ENCODE measurements at places on chromosomes 16 and 17. TPM values are rescaled to one million over a fixed set of nuclear protein-coding genes. Genes with fewer than 3 reads are reported as not detected.

DNA sequence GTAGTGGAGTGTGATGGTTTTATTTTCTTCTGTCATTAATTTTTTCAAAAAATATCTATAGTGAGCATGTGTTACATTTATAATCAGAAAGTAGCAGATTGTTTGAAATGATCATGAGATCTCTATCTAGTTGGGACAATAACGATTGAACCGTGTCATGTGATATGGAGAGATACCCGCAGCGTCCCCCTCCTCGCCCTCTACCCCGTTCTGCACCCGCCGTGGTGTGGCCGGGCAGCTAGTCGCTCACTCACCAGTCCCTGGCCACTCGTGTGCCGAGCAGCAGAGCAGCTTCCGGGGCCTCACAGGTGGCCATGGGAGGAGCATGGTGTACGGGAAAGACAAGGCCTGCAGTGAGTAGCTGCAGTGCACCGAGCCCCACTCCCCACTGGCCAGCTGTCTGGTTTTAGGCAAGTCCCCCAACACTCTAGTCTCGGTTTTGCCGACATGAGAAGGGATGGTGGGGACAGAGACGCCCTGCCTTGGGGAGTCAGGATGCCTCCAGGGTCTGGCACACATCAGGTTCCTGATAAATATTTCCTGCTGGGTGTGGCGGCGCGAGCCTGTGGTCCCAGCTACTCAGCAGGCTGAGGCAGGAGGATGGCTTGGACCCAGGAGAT is 15.3 kb downstream of the MLYCD start:
- no peak for DNase-seq

- DNase-seq: no peak
Observed at GRCh38 chr17:47785538-47786123, 36.0 kb downstream of the OSBPL7 start.

DNA sequence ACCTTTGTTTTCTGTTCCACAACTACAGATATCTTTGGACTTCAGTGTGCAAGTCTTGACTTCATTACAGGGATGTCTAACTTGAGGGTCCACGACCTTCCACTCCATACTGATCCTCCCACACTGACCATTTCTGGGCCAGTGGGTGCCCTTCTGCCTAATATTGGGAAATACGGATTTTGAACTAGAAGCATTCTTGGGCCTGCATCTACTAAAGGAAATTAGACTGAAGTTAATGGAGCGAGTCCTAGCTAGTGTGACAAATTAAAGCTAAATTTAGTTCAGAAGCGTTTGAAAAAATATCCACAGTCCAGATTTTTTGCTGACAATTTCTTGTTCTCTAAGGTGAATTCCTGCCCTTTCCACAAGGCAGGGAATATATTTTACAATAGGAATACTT is 9.9 kb upstream of the TMIGD1 start:
- no peak for DNase-seq

- no peak for DNase-seq
Observed at GRCh38 chr16:89392881-89393737, 97.3 kb downstream of the ANKRD11 start.

The ITGAL gene
- 259 TPM for total RNA-seq

- DNase-seq: no peak
Observed at GRCh38 chr16:6499413-6499812, 833.2 kb upstream of the RBFOX1 start.

DNA sequence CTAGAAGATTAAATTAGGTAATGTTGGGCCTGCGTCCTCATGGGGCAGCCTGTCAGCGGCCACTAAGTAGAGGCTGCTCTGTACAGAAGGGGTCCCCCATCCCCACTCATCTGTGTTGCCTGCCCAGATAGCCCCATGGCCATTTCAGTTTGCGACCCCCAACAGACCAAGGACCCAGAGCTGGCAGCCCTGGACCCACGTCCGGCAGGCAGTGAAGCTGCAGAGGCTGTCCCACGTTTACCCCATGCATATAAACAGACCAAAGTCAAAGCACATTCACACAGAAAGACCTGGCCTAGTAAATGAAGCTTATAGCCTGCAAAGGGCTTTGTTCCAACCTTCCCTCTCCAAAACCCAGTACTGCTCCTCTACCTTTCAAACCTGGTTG is 4.6 kb downstream of the PDF start:
- no peak for DNase-seq

- DNase-seq: no peak
Observed at GRCh38 chr16:87603684-87604633, 1.7 kb downstream of the JPH3 start.

GRCh38 chr16:27726621-27727261 is 176.8 kb downstream of the KATNIP start:
- no peak for DNase-seq

DNA sequence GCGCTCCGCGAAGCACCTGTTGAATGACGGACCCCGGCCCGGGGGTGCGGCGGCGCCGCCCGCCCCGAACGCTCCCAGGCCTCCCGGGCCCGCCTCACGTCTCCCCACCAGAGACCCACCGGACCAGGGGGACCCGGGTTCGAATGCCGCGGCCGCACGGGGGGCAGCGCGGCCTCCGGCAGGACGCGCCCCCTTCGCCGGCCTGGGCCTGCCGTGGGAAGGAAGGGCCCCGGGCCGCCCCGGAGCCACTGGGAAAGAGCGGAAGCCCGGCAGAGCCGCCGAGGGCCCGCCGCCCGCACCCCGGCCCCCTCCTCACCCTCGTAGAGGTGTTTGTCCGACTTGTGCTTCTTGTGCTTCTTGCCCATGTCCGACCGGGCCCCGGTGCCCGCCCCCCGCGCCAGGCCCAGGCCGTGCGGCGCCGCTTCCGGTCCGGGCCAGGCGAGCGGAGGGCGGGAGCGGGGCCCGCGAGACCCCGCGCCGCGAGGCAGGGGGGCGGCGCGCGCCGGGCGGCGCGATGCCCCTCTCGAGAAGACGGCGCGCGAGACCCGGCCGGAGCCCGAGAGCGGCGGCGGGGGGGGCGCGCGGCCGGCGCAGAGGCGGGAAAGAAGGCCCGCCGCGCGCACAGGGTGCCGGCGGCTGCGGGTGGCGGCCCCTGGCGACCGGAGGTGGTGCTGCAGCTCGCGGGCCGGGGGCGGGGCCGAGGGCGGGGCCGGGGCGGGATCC is at the start of gene BRD7:
BRD7 (minus strand) TSS at position 579 of the 723 bp plus-strand sequence; CDS start at position 365, 214 bp downstream.
- peak; percentile 66 for DNase-seq

The C1QL1 gene
- not detected for total RNA-seq

GRCh38 chr16:868846-869822 is 68.6 kb upstream of the GNG13 start:
- DNase-seq: no peak

DNA sequence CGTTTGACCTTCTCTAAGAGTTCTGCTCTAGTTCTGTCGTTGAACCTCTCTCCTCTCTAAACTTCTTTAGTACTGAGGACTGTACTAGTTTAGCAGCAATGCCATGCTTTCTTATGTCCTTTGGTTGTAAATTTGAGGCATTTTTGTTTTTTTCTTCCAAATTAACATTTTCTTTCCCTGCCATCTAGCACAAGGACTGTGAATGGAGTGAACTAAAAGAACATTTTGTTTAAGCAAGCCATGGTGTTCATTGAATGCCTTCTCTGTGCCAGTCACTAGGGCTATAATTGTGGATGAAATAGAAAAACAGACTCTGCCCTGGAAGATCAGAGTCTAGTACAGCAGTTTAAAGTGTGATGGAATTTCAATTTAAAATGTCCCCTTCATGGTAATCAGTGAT is 137.9 kb downstream of the FTO start:
- no peak for DNase-seq

The NME2 gene
- 931 TPM for total RNA-seq

All from activated T-cell treated with anti-CD3 and anti-CD28 coated beads, Interleukin-2, amount 50 U/mL, for 4 hours (primary cell).